Spleen (tissue), 13 donors: ENCODE measurements at places on chromosomes 16 and 17. TPM values are rescaled to one million over a fixed set of nuclear protein-coding genes. Genes with fewer than 3 reads are reported as not detected.

GRCh38 chr17:43393944-43394482 is 4.8 kb upstream of the ARL4D start:
- DNase-seq: peak; percentile 88
- H3K27me3 ChIP-seq: no peaks in the 10 kb centered on the region
- no peaks in the 10 kb centered on the region for H3K36me3 ChIP-seq
- H3K27ac ChIP-seq: peak overlapping the region; percentile 45
- no peak overlapping the region for H3K4me3 ChIP-seq

DNA sequence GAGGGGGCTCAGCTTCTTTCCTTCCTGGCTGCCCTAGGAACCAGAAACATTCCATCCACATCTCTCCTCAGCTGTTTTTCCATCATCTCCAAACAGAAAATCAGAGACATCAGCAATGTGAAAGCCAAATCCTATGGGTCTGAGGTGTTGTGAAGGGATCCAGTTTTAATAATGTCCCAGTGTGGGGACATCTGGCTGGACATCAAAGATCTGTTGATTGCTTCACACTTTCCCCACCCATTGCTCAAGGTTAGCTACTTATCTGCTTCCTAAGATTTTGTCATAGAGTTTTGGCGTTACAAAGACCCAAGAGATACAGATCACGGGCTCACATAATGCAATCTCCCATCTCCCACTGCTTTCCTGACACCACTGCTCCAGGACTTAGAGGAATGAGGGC is 47.8 kb upstream of the AXIN2 start:
- DNase-seq: no peak
- H3K4me1 ChIP-seq: no peaks in the 10 kb centered on the region
- no peaks in the 10 kb centered on the region for H3K36me3 ChIP-seq
- H3K27me3 ChIP-seq: no peaks in the 10 kb centered on the region

DNA sequence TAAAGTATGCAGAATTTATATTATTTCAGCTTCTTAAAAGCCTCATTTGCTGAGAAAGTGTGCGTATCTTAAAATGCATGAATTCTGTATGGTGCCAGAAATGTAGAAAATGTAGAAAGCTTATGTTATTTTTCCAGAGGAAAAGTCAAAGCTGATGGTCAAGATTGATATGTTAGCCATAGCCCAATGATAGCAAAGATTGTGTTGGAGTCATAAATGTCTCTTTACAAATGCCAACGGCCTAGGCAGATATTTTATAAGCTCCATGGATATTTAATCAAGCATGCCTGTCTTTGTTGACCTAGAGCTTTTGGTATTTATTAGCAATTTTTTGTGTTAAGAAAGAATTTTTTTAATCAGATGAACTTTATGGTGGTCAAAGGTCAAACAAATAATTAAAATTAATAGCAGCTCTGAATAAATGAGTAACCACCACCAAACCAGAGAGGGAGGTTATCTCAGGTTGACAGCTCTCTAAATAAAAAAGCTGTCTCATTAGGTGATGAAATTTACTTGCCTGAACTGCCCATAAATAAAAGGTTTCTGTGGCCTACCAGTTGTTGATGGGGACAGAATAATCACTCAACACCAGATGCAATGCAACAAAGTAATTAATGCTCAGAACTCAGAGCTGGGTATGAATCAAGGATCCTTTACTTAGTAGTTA is 28.5 kb downstream of the CLEC3A start:
- no peak overlapping the region for H3K4me3 ChIP-seq
- DNase-seq: no peak
- no peak overlapping the region for H3K27ac ChIP-seq
- peaks cover under 1% of the 10 kb centered on the region for H3K27me3 ChIP-seq
- H3K36me3 ChIP-seq: no peaks in the 10 kb centered on the region

DNA sequence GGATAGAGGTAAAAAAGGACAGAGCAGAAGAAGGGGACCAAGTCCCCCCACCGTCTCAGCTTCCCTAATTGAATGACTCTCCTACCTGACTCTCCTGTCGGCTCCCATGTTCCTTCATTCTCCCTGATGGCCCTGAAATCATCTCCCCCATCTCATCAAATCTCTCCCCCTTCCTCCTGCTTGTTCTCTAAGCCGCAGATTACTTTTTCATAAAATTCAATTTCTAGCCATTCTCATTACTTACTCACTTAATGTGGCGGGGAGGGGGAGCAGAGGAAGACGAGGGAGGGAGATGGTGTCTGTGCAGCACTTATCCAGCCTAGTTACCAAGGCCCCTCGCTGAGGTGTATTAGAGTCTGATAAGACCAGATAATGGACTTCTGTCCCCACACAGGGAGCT is 161.5 kb downstream of the CCT6B start:
- H3K36me3 ChIP-seq: no peaks in the 10 kb centered on the region
- H3K27ac ChIP-seq: no peak overlapping the region
- no peak overlapping the region for H3K4me3 ChIP-seq
- DNase-seq: no peak
- H3K27me3 ChIP-seq: no peaks in the 10 kb centered on the region

The RNF222 gene
- 0.03 TPM for polyA plus RNA-seq

The KRTAP4-12 gene
- polyA plus RNA-seq: not detected
